Uterus (tissue), 4 donors: ENCODE measurements at places on chromosomes 7 and 10. TPM values are rescaled to one million over a fixed set of nuclear protein-coding genes. Genes with fewer than 3 reads are reported as not detected.

Gene PIP4K2A
- total RNA-seq = 42.4 TPM

Gene FOXK1
- total RNA-seq = 9.0 TPM

DNA sequence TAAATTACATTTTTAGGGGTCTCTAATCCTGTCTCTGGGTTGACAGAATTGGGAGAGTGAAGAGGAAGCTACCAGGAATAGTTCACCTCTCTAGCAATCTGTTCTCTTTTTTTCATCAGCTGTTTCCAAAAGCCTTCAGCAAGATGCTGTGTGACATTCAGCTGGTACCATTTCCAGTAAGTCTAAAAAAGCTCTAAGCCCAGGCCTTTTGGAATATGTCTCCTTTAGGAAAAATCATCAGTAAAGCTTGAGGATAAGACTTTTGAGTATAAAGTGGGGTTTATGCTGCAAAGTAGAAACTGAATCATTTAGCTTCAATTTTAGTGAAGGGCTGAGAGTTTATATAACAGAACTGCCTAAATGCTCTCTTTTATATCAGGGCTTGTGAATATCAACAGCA lies 81.5 kb downstream of the CCNY start:
- no peaks in the 10 kb centered on the region for H3K36me3 ChIP-seq
- peak; percentile 0 for DNase-seq
- no peak overlapping the region for H3K4me3 ChIP-seq
- H3K4me1 ChIP-seq = peaks cover 13% of the 10 kb centered on the region
- no peaks in the 10 kb centered on the region for H3K27me3 ChIP-seq
- peak overlapping the region; percentile 93 for H3K27ac ChIP-seq

Gene ABHD11
- 4.6 TPM for total RNA-seq

Gene LRIT1
- total RNA-seq = not detected

DNA sequence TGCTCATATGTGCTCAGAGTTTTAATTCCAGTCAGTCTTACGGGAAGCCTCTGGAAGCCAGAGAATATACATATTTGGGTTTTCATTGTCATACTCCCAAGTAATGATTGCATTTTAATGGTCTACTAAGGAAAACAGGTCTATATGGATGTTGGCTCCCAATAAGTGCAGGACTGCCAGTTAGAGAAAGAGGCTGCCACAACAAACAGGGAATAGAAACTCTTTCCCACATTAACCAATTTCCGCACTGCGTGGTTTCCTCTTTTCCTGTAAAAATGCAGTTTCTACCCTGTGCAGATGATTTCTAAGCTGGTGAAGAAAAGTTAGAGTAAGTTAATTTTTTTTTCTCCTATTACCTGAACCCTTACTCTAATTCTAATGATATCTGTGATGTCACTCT lies 78.2 kb downstream of the CCSER2 start:
- no peaks in the 10 kb centered on the region for H3K36me3 ChIP-seq
- DNase-seq = no peak
- no peaks in the 10 kb centered on the region for H3K4me1 ChIP-seq
- no peaks in the 10 kb centered on the region for H3K27me3 ChIP-seq
- no peak overlapping the region for H3K4me3 ChIP-seq
- H3K27ac ChIP-seq = no peak overlapping the region

- H3K4me3 ChIP-seq = no peak overlapping the region
- peak overlapping the region; percentile 70 for H3K27ac ChIP-seq
- H3K4me1 ChIP-seq = no peaks in the 10 kb centered on the region
- DNase-seq = peak; percentile 66
- no peaks in the 10 kb centered on the region for H3K27me3 ChIP-seq
- no peaks in the 10 kb centered on the region for H3K36me3 ChIP-seq
Observed at GRCh38 chr7:127838816-127839415, 186.9 kb downstream of the SND1 start.

DNA sequence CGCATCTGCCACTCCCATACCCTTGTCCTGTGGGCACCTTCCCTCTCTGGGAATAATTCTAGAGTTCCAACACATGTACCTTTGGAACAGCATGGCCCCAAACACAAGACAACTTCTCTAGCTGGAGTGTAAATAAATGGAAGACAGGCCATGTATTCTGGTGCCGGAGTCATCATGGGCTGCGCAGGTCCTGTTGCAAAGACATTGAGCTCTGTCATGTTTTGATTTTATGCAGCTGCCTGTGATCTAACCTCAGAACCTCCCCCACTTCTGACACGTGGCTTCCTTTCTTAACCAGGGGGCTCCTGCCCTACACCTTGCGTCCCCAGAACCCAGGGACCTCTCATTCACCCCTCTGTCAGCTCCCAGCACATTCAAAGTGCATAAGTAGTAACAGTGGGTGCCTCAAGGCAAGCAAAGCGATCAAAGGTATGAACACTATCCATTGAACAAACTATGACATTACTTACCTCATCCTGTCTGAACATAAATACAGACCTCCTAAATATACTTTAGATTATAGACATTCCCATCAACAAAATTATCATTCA lies 219.9 kb downstream of the FGFR2 start:
- H3K4me3 ChIP-seq = no peak overlapping the region
- no peaks in the 10 kb centered on the region for H3K4me1 ChIP-seq
- no peaks in the 10 kb centered on the region for H3K36me3 ChIP-seq
- no peak for DNase-seq
- no peaks in the 10 kb centered on the region for H3K27me3 ChIP-seq

DNA sequence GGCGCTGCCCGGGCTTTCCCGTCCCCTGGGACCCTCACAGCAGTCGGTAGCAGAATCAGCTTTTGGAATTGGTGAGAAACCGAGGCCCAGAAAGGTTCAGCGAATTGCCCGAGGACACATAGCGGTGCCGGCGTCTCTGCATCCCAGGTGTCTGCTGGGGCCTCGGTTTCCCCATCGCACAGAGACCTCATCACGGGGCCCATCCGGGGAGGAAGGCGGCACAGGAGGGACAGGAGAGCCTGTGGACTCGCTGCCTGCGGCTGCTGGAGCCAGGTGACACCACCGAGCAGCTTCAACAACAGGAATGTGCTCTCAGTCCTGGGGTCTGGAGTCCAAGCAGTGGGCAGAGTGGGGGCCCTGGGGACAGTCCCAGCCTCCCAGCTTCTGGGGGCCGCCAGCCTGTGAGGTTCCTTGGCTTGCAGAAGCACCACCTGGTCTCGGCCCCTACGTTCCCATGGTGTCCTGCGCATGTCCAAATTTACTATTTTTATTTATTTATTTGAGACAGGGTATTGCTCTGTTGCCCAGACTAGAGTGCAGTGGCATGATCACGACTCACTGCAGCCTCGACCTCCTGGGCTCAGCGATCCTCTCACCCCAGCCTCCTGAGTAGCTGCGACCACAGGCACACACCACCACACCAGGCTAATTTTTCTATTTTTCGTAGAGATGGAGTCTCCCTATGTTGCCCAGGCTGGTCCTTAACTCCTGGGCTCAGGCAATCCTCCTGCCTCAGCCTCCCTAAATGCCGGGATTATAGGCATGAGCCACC lies 539 bp upstream of the COX19 start:
- peak overlapping the region; percentile 94 for H3K4me3 ChIP-seq
- H3K4me1 ChIP-seq = no peaks in the 10 kb centered on the region
- no peaks in the 10 kb centered on the region for H3K36me3 ChIP-seq
- H3K27me3 ChIP-seq = no peaks in the 10 kb centered on the region
- peak overlapping the region; percentile 92 for H3K27ac ChIP-seq

- no peak for DNase-seq
- H3K27ac ChIP-seq = no peak overlapping the region
- no peaks in the 10 kb centered on the region for H3K27me3 ChIP-seq
- H3K4me3 ChIP-seq = no peak overlapping the region
- no peaks in the 10 kb centered on the region for H3K4me1 ChIP-seq
Observed at GRCh38 chr7:50629238-50629901, 64.2 kb upstream of the DDC start.

Gene TRIM50
- 0.21 TPM for total RNA-seq

GRCh38 chr7:43669286-43670081 lies 59.8 kb downstream of the COA1 start:
- no peaks in the 10 kb centered on the region for H3K27me3 ChIP-seq
- H3K4me1 ChIP-seq = no peaks in the 10 kb centered on the region
- DNase-seq = no peak
- H3K4me3 ChIP-seq = no peak overlapping the region
- no peak overlapping the region for H3K27ac ChIP-seq
- H3K36me3 ChIP-seq = no peaks in the 10 kb centered on the region

DNA sequence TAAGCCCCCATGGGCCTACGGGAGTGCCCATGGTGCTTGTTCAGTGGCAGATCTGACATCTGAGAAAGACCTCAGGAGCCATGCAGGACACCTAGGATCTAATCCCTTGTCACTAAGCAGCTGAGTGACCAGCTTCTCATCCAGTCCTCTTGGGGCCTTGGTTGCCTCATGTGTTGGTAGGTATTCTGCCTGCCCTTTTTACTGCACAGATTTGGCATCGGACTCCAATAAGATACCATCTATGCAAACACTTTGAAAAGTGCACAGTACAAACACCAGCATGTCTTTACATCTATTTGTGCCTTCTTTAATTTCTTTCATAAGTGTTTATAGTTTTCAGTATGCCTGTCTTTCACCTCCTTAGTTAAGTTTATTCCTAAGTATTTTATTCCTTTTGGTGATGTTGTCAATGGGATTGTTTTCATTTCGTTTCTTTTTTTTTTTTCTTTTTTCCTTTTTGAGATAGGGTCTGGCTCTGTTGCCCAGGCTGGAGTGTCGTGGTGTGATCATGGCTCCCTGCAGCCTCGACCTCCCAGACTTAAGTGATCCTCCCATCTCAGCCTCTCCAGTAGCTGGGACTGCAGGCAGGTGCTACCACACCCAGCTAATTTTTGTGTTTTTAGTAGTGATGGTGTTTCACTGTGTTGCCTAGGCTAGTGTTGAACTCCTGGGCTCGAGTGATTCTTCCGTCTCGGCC lies 10.4 kb downstream of the STOX1 start:
- no peaks in the 10 kb centered on the region for H3K4me1 ChIP-seq
- no peak overlapping the region for H3K27ac ChIP-seq
- DNase-seq = no peak
- H3K27me3 ChIP-seq = no peaks in the 10 kb centered on the region
- no peaks in the 10 kb centered on the region for H3K36me3 ChIP-seq
- H3K4me3 ChIP-seq = no peak overlapping the region

- no peak overlapping the region for H3K4me3 ChIP-seq
- DNase-seq = no peak
- H3K27ac ChIP-seq = peak overlapping the region; percentile 2
- H3K27me3 ChIP-seq = no peaks in the 10 kb centered on the region
- no peaks in the 10 kb centered on the region for H3K36me3 ChIP-seq
Observed at GRCh38 chr7:101862280-101863220, 45.1 kb downstream of the CUX1 start.
